Stomach (tissue), 19 donors: ENCODE measurements at places on chromosomes 2 and 18. TPM values are rescaled to one million over a fixed set of nuclear protein-coding genes. Genes with fewer than 3 reads are reported as not detected.

DNA sequence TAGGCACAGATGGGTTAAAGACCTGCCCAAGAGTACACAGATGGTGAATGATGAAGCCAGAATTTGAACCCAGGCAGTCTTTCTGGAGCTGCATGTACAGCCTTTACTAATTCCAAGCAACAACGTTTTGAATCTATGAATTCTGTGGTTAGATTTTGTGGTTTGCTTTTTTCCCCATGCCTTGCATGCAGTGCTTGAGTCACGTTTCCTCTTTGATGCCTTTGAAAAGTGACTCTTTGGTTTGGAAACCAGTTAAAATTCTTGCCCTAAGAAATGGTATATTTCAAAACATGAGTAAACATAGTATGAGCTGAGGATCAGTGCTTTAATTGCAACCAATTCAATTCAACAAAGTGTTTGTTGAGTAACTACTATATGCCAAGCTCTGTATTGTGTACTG, 48.2 kb upstream of the PPM1B start:
- H3K27me3 ChIP-seq, result no peaks in the 10 kb centered on the region
- H3K4me3 ChIP-seq, result no peak overlapping the region
- H3K4me1 ChIP-seq, result no peaks in the 10 kb centered on the region
- DNase-seq, result no peak
- no peak overlapping the region for H3K27ac ChIP-seq

- H3K4me1 ChIP-seq, result no peaks in the 10 kb centered on the region
- peaks cover 9% of the 10 kb centered on the region for H3K27me3 ChIP-seq
- DNase-seq, result no peak
- H3K36me3 ChIP-seq, result no peaks in the 10 kb centered on the region
- H3K4me3 ChIP-seq, result no peak overlapping the region
These were observed 30.1 kb downstream of the FHOD3 start for GRCh38 chr18:36327352-36328316.

- H3K4me1 ChIP-seq, result no peaks in the 10 kb centered on the region
- DNase-seq, result peak; percentile 84
- no peak overlapping the region for H3K27ac ChIP-seq
- H3K36me3 ChIP-seq, result no peaks in the 10 kb centered on the region
These were observed 77.9 kb downstream of the DTNA start for GRCh38 chr18:34787931-34788532.

Gene TMEM131
- total RNA-seq, result 79.7 TPM

DNA sequence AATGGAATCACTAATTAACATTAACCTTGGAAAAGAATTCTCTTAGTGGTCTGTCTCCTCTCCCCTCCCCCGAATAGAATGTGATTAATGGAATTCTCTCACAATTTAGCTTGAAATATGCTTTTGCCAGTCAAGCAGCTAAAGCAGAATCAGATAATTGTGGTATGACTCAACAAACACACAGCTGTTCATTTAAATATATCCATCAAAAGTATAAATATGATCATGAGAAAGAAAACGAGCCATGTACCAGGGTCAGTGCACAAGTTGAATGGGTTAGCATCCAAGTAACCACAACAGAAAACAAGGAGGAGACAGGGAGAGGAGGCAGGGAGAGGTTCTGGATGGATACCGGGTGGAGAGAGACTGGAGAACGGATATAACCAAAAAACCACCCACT, 66.9 kb downstream of the ACVR1 start:
- H3K36me3 ChIP-seq, result no peaks in the 10 kb centered on the region
- no peak overlapping the region for H3K27ac ChIP-seq
- peaks cover 9% of the 10 kb centered on the region for H3K4me1 ChIP-seq
- no peak for DNase-seq

Gene ERBB4
- total RNA-seq, result 1.7 TPM

Gene SLC23A3
- total RNA-seq, result 1.2 TPM

GRCh38 chr2:216967889-216968288, 108.0 kb upstream of the TNP1 start:
- no peaks in the 10 kb centered on the region for H3K27me3 ChIP-seq
- DNase-seq, result no peak
- H3K36me3 ChIP-seq, result no peaks in the 10 kb centered on the region

GRCh38 chr18:49486134-49486533, 900 bp downstream of the C18orf32 start:
- no peaks in the 10 kb centered on the region for H3K27me3 ChIP-seq
- H3K36me3 ChIP-seq, result peaks cover 60% of the 10 kb centered on the region
- DNase-seq, result peak; percentile 13
- H3K4me3 ChIP-seq, result peak overlapping the region; percentile 58
- no peak overlapping the region for H3K27ac ChIP-seq

DNA sequence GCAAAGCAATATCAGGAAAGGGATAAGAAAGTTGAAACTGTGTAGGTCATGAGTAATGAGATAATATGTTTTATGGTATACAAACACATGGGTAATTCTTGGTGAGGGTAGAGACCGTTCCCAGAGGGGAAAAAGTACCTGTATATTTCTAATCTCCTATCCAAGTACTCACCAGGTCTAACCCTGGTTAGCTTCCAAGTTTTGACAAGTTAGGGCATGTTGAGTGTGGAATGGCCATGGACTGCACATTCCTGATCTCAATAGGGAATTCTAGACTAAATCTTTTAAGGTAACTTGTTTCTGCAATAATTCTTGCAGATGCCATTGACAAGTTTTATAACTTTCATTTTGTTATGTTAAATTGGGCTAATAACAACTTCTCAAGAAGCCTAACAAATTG, 216.6 kb downstream of the SPAG16 start:
- H3K4me1 ChIP-seq, result no peaks in the 10 kb centered on the region
- no peak overlapping the region for H3K27ac ChIP-seq
- no peak for DNase-seq
- H3K36me3 ChIP-seq, result no peaks in the 10 kb centered on the region
- H3K4me3 ChIP-seq, result no peak overlapping the region

DNA sequence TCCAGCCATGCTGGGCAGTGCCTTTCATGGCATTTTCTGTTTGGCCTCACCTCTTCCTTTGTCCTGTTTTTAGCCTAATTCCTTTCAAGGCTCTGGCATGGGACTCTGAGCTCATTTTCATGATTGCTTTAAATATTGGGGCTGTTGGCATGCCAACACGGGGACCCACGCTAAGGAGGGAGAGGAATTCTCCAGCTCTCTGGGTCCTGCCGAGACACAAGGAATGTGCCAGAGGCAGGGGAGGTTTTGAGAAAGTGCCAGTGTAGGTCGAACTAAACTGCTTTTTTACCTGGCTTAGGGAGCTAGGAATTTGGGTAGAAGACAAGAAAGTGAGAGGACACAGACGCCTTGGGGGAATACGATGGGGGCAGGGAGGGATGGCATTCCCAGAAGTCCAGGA, 42.3 kb downstream of the RPL37A start:
- H3K27me3 ChIP-seq, result no peaks in the 10 kb centered on the region
- peak; percentile 65 for DNase-seq
- no peaks in the 10 kb centered on the region for H3K36me3 ChIP-seq
- peak overlapping the region; percentile 60 for H3K27ac ChIP-seq
- H3K4me3 ChIP-seq, result no peak overlapping the region

- no peak overlapping the region for H3K27ac ChIP-seq
- no peak for DNase-seq
- H3K36me3 ChIP-seq, result no peaks in the 10 kb centered on the region
- no peaks in the 10 kb centered on the region for H3K4me1 ChIP-seq
These were observed 80.8 kb downstream of the NAT8 start for GRCh38 chr2:73561422-73561821.

- H3K27ac ChIP-seq, result no peak overlapping the region
- H3K27me3 ChIP-seq, result peaks cover 100% of the 10 kb centered on the region
- H3K4me3 ChIP-seq, result no peak overlapping the region
- DNase-seq, result no peak
These were observed 674 bp downstream of the EVX2 start for GRCh38 chr2:176082824-176083751.

- no peak overlapping the region for H3K27ac ChIP-seq
- no peaks in the 10 kb centered on the region for H3K27me3 ChIP-seq
- H3K36me3 ChIP-seq, result no peaks in the 10 kb centered on the region
- no peak for DNase-seq
- no peaks in the 10 kb centered on the region for H3K4me1 ChIP-seq
These were observed 565.2 kb upstream of the NRXN1 start for GRCh38 chr2:51597086-51597485.

GRCh38 chr2:71721669-71722068, 268.3 kb downstream of the DYSF start:
- H3K4me3 ChIP-seq, result no peak overlapping the region
- no peak for DNase-seq
- H3K4me1 ChIP-seq, result peaks cover 32% of the 10 kb centered on the region
- H3K27ac ChIP-seq, result peak overlapping the region; percentile 41
- H3K27me3 ChIP-seq, result no peaks in the 10 kb centered on the region
- no peaks in the 10 kb centered on the region for H3K36me3 ChIP-seq

DNA sequence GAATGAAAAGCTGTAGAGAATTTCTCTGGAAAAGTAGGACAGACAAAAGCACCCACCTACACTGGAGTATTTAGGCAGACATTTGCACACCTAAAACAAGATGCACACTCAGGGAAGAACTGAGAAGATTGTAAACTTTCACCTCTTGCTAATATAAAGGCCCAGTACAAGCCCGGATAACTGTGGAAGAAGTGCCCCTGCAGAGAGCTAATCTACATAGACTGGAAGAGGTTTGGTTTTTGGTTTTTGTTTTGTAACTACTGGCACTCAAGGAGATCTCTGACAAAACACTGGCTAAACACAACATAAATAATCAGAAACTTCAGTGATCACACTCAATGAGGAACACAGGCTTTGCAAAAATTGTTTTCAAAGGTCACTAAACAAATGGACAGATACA, 782.2 kb upstream of the SLC8A1 start:
- no peak overlapping the region for H3K4me3 ChIP-seq
- H3K36me3 ChIP-seq, result no peaks in the 10 kb centered on the region
- H3K27ac ChIP-seq, result no peak overlapping the region

GRCh38 chr2:55048508-55049042, 1.7 kb downstream of the RTN4 start:
- DNase-seq, result peak; percentile 79
- no peaks in the 10 kb centered on the region for H3K27me3 ChIP-seq
- H3K27ac ChIP-seq, result peak overlapping the region; percentile 99
- H3K36me3 ChIP-seq, result no peaks in the 10 kb centered on the region
- peaks cover 65% of the 10 kb centered on the region for H3K4me1 ChIP-seq

GRCh38 chr2:154403242-154403790, 295.2 kb upstream of the KCNJ3 start:
- H3K4me1 ChIP-seq, result no peaks in the 10 kb centered on the region
- no peaks in the 10 kb centered on the region for H3K36me3 ChIP-seq
- no peak for DNase-seq
- H3K27me3 ChIP-seq, result no peaks in the 10 kb centered on the region
- H3K27ac ChIP-seq, result no peak overlapping the region
- no peak overlapping the region for H3K4me3 ChIP-seq

DNA sequence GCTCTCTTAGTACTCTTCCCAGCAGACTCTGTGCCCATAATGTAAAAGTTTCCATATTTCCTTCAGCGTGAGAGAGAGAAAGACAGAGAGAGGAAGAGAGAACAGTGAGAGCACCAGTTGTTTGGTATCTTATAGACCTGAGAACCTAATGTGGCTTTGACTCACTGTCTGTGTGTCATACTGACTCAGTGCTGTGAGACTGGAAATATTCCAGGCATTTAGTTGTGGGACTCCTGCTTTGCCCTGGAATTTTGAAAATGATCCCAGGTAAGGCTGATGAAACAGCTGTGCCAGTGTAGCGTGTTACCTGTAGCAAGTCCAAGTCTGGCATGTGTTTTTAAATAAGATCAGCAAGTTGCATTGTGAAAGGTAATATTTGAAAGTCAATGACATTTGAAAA, 87.9 kb upstream of the KCNH7 start:
- H3K27ac ChIP-seq, result no peak overlapping the region
- no peaks in the 10 kb centered on the region for H3K36me3 ChIP-seq
- no peak overlapping the region for H3K4me3 ChIP-seq

Gene TMEM178A
- 7.0 TPM for total RNA-seq

Gene ANKRD62
- not detected for total RNA-seq

Gene PRKAG3
- total RNA-seq, result not detected

- H3K36me3 ChIP-seq, result no peaks in the 10 kb centered on the region
- peak; percentile 88 for DNase-seq
- H3K27me3 ChIP-seq, result no peaks in the 10 kb centered on the region
- H3K27ac ChIP-seq, result peak overlapping the region; percentile 84
- peaks cover 56% of the 10 kb centered on the region for H3K4me1 ChIP-seq
These were observed 124.4 kb downstream of the INHBB start for GRCh38 chr2:120470041-120470965.

DNA sequence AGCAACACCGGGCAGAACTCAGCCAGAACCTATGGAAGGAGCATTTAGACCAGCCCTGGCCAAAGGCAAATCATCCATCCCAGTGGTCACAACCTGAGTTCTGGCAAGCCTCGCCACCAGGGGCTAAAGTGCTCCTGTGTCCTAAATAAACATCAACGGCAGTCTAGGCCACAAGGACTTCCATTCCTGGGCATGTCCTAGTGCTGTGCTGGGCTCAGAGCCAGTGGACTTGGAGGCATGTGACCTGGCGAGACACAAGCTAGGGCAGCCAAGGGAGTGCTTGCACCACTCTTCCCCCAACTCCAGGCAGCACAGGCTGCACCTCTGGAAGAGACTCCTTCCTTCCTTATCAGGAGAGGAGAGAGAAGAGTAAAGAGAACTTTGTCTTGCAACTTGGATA, 69.0 kb downstream of the ST6GAL2 start:
- H3K27ac ChIP-seq, result no peak overlapping the region
- no peaks in the 10 kb centered on the region for H3K4me1 ChIP-seq
- DNase-seq, result peak; percentile 56
- H3K36me3 ChIP-seq, result no peaks in the 10 kb centered on the region
- no peaks in the 10 kb centered on the region for H3K27me3 ChIP-seq
- H3K4me3 ChIP-seq, result no peak overlapping the region

GRCh38 chr2:240435948-240436682, 652 bp downstream of the GPC1 start:
- peak overlapping the region; percentile 74 for H3K27ac ChIP-seq
- peaks cover 19% of the 10 kb centered on the region for H3K27me3 ChIP-seq
- no peaks in the 10 kb centered on the region for H3K36me3 ChIP-seq
- DNase-seq, result no peak

Gene SCYGR4
- not detected for total RNA-seq

GRCh38 chr2:106078096-106078495, 116.0 kb downstream of the UXS1 start:
- no peak overlapping the region for H3K27ac ChIP-seq
- DNase-seq, result no peak
- no peak overlapping the region for H3K4me3 ChIP-seq
- no peaks in the 10 kb centered on the region for H3K36me3 ChIP-seq
- no peaks in the 10 kb centered on the region for H3K27me3 ChIP-seq
- H3K4me1 ChIP-seq, result peaks cover 10% of the 10 kb centered on the region

DNA sequence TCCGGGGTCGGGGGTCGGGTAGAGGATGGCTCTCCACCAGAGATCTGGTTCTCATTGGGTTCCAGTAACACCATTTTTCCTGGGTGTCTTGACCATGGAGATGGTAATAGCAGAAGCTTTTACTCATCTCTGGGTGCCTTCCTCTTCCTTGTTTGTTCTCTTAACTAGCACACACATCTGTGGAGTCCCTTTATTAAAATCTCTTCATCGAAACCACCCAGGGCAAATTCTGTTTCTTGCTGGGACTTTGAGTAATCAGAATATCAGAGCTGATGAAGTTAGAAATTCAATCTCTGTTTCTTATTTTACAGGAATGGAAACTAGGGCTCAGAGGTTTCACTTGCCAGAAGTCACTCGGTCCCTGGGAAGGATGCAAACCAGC, 15.0 kb upstream of the TRIB2 start:
- peak overlapping the region; percentile 3 for H3K27ac ChIP-seq
- H3K36me3 ChIP-seq, result no peaks in the 10 kb centered on the region
- no peak overlapping the region for H3K4me3 ChIP-seq
- DNase-seq, result no peak
- peaks cover 27% of the 10 kb centered on the region for H3K4me1 ChIP-seq
- H3K27me3 ChIP-seq, result no peaks in the 10 kb centered on the region

Gene ABCB11
- total RNA-seq, result 0.58 TPM

GRCh38 chr2:134021830-134022524, 231.9 kb upstream of the MGAT5 start:
- H3K4me1 ChIP-seq, result no peaks in the 10 kb centered on the region
- H3K27ac ChIP-seq, result no peak overlapping the region

Gene ATL2
- 213 TPM for total RNA-seq

Gene TUBB8B
- not detected for total RNA-seq
